ENCODE measurements at places on chromosomes 1 and 21.

- no peak for DNase-seq
Observed at GRCh38 chr1:10678402-10678801, 118.0 kb downstream of the CASZ1 start.

DNA sequence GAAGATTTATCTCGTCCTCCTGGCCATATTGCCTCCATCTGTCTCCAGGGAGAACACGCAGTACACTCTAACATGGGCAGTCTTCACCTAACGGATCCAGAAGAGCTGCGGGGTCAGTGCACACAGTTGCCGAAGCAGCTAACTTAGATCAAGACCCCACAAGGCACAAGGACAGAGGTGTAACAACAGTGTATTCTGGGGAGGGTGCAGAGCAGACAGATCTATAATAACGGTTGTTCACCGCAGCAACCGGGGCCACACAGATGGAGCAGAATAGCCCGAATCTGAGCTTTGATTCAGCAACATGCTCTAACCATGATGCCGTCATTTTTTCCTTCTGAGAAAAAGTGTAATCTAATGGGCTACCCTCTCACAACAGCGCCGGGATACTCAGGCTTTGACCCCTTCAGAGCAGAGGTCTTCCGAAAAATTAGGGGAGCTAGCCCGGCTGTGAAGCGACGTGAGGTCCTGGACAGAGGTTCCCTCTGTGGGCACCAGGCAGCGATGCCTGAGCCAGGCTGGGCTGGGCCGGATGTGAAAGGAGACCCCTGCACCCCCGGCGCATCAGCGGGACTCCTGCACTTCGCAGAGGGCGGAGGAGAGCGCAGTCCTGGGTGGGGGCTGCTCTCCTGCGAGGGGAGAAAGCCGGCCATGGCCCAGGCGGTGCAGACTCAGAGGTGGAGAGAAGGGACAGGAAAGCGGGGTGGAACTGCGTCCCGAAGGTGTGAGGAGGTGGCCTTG lies 57.5 kb downstream of the BCL9 start:
- DNase-seq: no peak

DNA sequence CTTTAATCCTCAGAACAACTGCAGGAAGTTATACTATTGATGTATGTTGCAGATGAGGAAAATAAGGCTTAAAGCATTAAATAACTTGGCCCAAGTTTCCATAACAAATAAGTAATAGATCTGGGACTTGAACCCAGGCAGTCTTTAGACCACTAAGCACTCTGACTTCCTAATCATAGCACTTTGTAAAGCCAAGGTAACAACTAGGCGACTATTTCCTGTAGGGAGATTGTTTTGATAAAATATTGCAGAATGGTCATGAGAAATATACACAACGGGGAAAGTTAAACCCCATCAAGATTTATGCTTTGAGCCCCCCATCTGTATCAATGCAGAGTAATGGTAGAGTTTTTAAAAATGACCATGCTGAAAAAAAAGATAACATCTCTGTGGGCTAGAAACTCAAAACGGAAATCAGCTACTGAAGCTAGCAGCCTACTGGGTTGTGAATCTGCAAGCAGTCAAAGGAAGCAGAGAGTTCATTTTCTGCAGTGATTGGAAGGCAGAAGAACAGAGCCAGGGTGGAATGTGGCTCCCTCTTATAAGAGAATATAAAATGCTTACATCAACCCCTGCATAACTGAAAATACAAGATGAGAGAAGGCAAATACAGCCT lies 111.2 kb upstream of the OLIG2 start:
- DNase-seq: no peak

DNA sequence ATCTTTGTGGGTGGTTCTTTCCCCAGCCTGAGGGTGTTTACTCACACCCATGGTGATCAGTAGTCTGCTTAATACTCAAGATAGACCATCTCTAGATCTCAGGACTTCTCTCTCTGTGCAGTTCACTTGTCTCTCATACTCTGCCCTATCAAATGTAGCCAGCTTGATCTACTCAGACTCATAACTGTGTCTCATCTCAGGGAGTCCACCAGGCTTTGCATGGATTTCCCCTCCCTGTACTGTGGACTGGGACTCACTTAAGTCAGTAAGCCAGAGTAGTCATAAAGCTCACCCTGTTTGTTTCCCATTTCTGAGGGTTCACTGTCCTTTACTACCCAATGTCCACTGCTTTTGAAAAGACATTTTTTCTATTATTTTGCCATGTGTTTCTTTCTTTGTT lies 41.8 kb downstream of the LYPLAL1 start:
- no peak for DNase-seq

DNA sequence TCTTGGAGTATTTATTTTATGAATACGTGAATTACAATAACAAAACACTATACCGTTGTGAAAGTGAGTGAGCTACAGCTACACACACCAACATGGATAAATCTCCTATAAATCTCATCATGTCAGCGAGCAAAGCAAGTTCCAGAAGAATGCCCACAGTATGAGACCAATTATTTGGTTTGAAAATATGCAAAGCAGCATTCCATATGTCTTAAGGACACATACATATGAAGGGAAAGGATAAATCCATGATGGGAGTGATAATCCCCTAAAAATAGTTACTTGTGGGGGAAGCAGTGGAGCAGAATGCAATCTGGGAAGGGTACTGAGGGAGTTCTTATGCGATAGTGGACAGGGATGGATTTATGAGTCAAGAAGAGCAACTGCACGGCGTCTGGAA lies 261.3 kb downstream of the DISC1 start:
- no peak for DNase-seq

DNA sequence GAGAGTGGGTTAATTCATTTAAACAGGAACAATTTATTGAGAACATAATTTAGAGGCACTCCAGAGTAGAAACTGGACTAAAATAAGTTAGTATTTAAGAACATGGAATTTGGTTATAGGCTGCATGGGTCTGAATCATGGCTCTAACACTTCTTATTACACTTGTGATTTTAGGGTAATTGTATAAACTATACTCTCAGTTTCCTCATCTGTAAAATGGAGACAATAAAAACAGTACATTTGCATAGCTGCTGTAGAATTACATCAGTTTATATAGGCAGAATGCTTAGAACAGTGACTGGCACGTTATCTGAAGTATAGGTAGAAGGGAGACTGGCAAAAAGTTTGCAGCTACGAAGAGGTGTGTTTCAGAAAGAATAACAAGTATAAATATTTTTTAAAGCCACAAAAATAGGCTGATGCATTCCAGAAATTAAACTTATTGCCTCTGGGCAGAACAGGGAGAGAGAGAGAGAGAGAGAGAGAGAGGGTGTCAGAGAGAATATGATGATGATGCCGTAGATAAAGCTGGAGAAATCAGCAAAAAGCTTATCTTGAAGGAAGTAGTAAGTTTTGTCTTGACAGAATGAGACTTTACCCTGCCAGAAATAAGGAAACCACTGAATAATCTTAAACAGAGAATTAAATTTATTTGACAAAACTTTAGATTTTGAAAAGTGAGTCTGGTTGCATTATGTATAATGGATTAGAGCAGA lies 8.1 kb upstream of the OR6K3 start:
- no peak for DNase-seq

- no peak for DNase-seq
Observed at GRCh38 chr21:45293220-45293725, 5.6 kb upstream of the POFUT2 start.

GRCh38 chr1:241485554-241485992 lies 34.0 kb downstream of the FH start:
- DNase-seq: no peak

DNA sequence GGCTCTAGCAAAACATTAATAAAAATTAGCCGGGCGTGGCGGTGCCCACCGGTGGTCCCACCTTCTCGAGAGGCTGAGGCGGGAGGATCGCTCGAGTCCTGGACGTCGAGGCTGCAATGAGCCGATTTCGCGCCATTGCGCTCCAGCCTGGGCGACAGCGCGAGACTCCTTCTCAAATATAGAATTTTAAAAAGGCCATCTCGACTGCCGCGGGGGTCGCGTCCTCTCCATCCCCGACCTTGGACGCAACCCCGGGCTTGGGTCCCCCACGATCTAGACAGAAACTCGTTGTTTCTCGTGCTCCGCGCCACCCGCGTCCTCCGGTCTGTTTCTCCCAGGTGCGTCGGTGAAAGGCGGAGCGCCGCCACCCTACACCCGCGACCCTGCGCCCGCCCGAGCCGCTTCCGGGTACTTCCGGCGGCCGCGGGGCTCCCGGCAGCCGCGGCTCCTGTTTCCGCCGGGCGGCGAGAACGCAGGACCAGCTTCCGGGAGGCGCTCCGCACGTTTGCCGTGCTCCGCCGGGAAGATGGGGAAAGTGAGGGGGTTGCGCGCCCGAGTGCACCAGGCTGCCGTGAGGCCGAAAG lies at the start of gene SLX9:
Gene SLX9, plus strand, starts transcription at position 498 of the 584 bp plus-strand sequence. Its CDS starts 29 bp downstream, at position 527.
- DNase-seq: peak; percentile 77

GRCh38 chr1:98351561-98351960 lies 310.0 kb upstream of the SNX7 start:
- DNase-seq: no peak

GRCh38 chr1:43521756-43522155 lies 8.9 kb upstream of the PTPRF start:
- DNase-seq: no peak

GRCh38 chr1:10671090-10671489 lies 125.4 kb downstream of the CASZ1 start:
- no peak for DNase-seq

DNA sequence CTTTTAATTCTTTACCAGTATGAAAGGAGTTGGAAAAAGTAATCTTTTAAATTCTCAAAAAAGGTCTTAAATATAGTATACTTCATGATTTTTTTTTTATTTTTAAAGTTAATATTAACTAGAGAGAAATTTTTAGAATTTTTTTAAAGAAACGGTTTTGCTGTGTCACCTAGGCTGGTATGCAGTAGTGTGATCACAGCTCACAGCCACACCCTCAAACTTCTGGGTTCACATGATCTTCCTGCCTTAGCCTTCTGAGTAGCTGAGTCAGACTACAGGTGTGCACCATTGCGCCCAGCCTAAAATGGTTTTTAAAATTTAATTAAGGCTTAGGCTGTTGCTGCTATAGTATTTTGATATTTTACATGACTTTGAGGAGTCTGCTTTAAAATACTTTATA lies 52.4 kb downstream of the TLCD4 start:
- DNase-seq: no peak

DNA sequence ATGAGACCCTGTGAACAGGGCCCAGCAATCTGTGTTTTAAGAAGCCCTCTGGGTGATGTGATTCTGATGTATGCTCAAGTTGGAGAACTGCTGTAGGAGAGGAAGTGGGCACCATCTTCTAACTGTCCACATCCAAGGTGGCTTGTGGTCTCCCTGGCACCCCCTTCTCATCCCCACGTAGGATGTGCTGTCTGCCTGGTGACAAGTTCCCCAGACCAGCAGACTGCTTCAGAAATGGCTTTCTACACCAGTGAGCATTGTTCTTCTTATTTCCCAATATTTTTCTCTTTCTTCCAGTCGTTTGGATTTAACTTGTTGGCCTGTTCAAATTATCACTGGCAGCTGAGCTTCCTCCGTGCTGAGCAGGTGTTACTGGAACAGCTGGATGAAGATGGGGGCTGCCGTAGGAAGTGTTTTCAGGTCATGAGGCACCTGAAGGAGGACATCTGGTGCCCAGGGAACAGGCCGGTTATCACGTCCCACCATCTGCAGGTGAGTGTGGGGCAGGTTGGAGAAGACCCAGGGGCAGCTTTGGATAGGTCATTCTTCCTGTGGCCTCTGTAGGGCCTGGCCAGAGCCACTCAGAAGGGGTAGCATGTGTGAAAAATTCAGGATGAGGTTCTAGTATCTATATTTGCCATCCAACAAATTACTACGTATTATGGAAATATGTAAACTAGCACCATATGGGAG lies 16.8 kb downstream of the MAB21L3 start:
- DNase-seq: no peak

GRCh38 chr1:160206421-160207117 lies 1.4 kb downstream of the PEA15 start:
- no peak for DNase-seq

- DNase-seq: no peak
Observed at GRCh38 chr1:52633291-52633754, 355 bp downstream of the SHISAL2A start.

DNA sequence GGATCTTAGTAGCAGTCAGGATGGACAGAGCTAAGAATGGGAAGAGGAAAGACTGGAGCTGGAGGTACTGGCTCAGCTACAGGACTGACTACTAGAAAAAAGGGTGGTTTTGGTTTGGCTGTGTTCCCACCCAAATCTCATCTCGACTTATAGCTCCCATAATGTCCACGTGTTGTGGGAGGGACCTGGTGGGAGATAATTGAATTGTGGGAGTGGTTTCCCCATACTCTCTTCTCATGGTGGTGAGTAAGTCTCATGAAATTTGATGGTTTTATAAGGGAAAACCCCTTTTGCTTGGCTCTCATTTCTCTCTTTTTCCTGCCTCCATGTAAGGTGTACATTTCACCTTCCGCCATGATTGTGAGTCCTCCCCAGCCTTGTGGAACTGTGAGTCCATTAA lies 466.5 kb upstream of the DEPDC1 start:
- no peak for DNase-seq

DNA sequence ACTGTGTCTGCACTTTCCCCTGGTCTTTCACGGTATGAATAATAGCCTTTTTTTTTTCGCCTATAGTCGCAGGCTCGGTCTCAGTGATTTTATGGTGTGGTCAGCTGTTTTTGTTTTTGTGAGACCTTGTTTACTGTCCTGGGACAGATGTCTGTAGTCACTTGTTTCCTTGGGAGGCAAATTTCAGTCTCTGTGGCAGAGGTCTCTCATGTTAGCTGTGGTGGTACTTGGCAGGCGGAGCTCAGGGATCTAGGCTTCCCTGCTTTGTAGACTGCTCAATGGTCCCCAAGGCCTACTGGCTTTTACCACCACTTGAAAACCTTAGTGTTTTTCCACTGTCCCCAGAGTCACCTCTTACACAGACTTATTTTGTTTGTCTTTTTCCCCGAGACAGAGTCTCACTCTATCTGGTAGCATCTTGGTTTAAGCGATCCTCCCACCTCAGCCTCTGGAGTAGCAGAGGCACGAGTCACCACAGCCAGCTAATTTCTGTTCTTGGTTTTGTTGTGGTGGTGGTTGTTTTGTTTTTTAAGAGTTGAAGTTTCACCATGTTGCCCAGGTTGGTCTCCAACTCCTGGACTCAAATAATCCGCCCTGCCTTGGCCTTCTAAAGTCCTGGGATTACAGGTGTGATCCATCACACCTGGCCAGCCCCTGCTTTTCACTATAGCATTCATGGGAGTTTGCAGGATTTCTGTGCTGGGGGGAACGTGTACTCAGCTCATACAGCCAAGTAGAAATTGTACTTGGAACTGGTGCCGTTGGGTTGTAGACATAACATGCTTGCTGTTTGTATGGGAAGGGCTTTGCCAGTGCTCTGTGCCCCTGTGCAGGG lies 10.3 kb downstream of the RNU1-2 start:
- no peak for DNase-seq

GRCh38 chr1:178573330-178573729 lies 60.4 kb downstream of the TEX35 start:
- DNase-seq: no peak

GRCh38 chr1:36099681-36100341 lies 11.1 kb downstream of the ADPRS start:
- DNase-seq: no peak

- no peak for DNase-seq
Observed at GRCh38 chr1:37071829-37072228, 37.5 kb upstream of the GRIK3 start.

DNA sequence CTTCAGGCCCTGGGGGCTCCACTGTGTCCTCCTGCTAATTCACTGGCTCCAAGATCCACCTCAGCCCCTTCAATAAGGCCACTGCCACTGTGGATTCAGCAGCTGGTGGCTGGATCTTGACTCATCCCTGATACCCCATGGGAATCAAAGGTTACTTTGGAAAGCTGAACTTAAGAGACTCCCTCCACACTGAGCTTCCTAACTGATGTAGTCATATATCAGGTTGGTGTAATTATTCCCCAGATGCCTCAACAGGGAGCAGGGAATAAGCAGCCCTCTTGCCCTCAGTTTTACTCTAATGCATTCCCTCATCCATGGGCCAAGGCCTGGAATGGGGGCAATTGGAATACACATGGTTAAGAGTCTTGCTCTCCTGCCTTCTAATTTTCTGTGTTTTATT lies 164.6 kb downstream of the FASLG start:
- DNase-seq: no peak

Data from RWPE2 (cell line).